Naive thymus-derived CD8-positive, alpha-beta T cell (primary cell): ENCODE measurements at places on chromosomes 6 and 20. TPM values are rescaled to one million over a fixed set of nuclear protein-coding genes. Genes with fewer than 3 reads are reported as not detected.

- peaks cover 21% of the 10 kb centered on the region for H3K27me3 ChIP-seq
- no peak for DNase-seq
- no peaks in the 10 kb centered on the region for H3K36me3 ChIP-seq
- no peaks in the 10 kb centered on the region for H3K4me1 ChIP-seq
- no peak overlapping the region for H3K27ac ChIP-seq
- no peak overlapping the region for H3K4me3 ChIP-seq
These were observed 167.0 kb upstream of the SASH1 start for GRCh38 chr6:148175550-148176188.

DNA sequence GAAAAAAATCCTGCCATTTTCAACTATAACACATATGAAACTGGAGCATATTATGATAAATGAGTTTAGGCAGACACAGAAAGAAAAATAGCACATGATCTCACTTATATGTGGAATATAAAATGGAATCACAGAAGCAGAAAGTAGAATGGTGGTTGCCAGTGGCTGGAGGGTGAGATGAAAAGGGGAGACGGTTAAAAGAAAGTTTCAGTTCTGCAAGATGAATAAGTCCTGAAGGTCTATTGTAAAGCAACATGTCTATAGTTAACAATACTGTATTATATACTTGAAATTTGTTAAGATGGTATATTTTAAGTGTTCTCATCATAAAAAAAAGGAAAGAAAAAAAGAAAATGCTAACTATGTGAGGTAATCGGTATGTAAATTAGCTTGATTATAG is 503.9 kb downstream of the EPHA7 start:
- H3K4me1 ChIP-seq, result no peaks in the 10 kb centered on the region
- H3K36me3 ChIP-seq, result no peaks in the 10 kb centered on the region
- DNase-seq, result no peak
- no peak overlapping the region for H3K4me3 ChIP-seq
- H3K27me3 ChIP-seq, result no peaks in the 10 kb centered on the region

DNA sequence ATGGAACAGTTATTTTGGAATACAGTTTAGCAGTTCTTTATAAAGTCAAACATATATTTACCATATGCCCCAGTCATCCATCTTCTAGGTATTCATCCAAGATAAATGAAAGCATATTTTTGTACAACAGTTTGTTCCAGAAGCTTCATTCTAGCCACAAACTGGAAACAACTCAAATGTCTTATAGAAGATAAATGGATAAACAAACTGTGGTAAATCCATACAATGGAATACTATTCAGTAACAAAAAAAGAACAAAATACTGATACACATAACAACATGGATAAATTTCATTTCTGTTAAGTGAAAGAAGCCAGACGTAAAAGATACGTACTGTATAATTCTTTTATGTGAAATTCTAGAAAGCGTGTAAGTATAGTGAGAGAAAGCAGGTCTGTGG is 167.0 kb upstream of the AHI1 start:
- H3K36me3 ChIP-seq, result no peaks in the 10 kb centered on the region
- no peak overlapping the region for H3K27ac ChIP-seq
- H3K27me3 ChIP-seq, result peaks cover 11% of the 10 kb centered on the region
- peaks cover 3% of the 10 kb centered on the region for H3K4me1 ChIP-seq
- DNase-seq, result no peak

DNA sequence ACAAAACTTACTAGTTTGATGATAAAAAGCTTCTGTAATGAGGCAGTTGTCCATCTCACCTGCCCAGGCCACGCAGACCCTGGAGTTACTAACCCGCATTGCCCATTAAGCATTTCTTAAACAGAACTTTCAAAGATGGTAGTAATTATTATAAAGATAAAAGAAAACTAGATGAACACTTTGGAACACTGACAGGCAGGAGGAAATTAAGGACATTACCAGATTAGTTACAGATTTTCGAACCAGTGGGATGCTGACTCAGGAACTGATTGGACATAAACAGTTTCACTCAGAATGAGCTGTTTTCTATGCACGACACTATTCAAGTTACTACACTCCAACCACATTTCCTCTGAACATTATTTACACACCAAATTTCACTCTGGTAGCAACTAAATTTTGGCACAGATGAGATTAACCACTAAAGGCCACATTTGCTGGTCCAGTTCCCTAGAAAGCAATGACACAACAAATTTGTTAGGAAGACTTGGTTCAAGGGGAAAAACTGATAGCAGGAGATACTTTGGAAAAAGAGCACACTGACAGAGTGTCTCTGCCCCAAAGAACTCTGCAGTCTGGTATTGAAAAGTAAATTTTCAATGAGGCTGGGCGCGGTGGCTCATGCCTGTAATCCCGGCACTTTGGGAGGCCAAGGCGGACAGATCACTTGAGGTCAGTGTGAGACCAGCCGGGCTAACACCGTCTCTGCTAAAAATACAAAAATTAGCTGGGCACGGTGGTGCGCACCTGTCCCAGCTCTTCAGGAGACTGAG is 3.0 kb downstream of the ROMO1 start:
- peaks cover 52% of the 10 kb centered on the region for H3K36me3 ChIP-seq
- H3K27me3 ChIP-seq, result no peaks in the 10 kb centered on the region
- peaks cover 41% of the 10 kb centered on the region for H3K4me1 ChIP-seq

- H3K36me3 ChIP-seq, result no peaks in the 10 kb centered on the region
- H3K4me1 ChIP-seq, result peaks cover 40% of the 10 kb centered on the region
- peak overlapping the region; percentile 38 for H3K4me3 ChIP-seq
- H3K27ac ChIP-seq, result no peak overlapping the region
- DNase-seq, result no peak
These were observed 56.1 kb upstream of the PRND start for GRCh38 chr20:4665591-4665990.

- H3K4me3 ChIP-seq, result no peak overlapping the region
- peaks cover 5% of the 10 kb centered on the region for H3K27me3 ChIP-seq
- H3K27ac ChIP-seq, result no peak overlapping the region
- no peaks in the 10 kb centered on the region for H3K4me1 ChIP-seq
- peaks cover 7% of the 10 kb centered on the region for H3K36me3 ChIP-seq
These were observed 297.9 kb upstream of the SOX4 start for GRCh38 chr6:21295506-21296240.

GRCh38 chr6:73579851-73580246 is 59.0 kb upstream of the EEF1A1 start:
- H3K27me3 ChIP-seq, result no peaks in the 10 kb centered on the region
- H3K36me3 ChIP-seq, result peaks cover 4% of the 10 kb centered on the region
- H3K4me3 ChIP-seq, result no peak overlapping the region
- DNase-seq, result no peak
- H3K4me1 ChIP-seq, result peaks cover 13% of the 10 kb centered on the region
- H3K27ac ChIP-seq, result peak overlapping the region; percentile 93

DNA sequence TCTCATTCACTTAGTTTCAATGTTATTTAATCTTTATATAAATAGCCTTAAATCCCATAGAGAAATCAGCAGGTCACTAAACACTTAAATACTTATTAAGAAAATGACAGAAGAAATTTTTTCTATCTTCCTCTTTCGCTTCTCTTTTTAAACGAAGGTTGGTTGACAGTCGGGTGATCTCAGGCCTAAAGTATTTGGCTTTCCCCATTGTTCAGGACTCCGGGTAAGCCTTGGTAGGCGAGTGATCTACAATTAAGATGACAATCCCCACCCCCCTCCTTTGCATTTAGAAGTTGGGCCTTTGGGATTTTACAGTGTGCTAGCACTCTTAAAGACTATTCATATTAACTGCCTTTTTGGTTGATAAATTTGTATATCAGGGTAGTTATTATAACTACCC is 19.7 kb upstream of the UTRN start:
- no peaks in the 10 kb centered on the region for H3K4me1 ChIP-seq
- no peaks in the 10 kb centered on the region for H3K27me3 ChIP-seq
- DNase-seq, result no peak
- H3K36me3 ChIP-seq, result peaks cover 4% of the 10 kb centered on the region
- no peak overlapping the region for H3K4me3 ChIP-seq
- H3K27ac ChIP-seq, result no peak overlapping the region

GRCh38 chr6:109236115-109237076 is 141.1 kb downstream of the CEP57L1 start:
- H3K4me1 ChIP-seq, result peaks cover 5% of the 10 kb centered on the region
- peak overlapping the region; percentile 54 for H3K27ac ChIP-seq
- no peaks in the 10 kb centered on the region for H3K36me3 ChIP-seq
- no peaks in the 10 kb centered on the region for H3K27me3 ChIP-seq
- DNase-seq, result no peak
- no peak overlapping the region for H3K4me3 ChIP-seq

- H3K36me3 ChIP-seq, result peaks cover 28% of the 10 kb centered on the region
- no peaks in the 10 kb centered on the region for H3K27me3 ChIP-seq
- peak overlapping the region; percentile 94 for H3K4me3 ChIP-seq
- peak overlapping the region; percentile 97 for H3K27ac ChIP-seq
- DNase-seq, result no peak
These were observed 605 bp downstream of the CDC5L start for GRCh38 chr6:44388135-44388487.

GRCh38 chr6:39493174-39493573 is 170.7 kb upstream of the KCNK16 start:
- DNase-seq, result no peak
- no peak overlapping the region for H3K27ac ChIP-seq
- H3K4me1 ChIP-seq, result no peaks in the 10 kb centered on the region
- no peaks in the 10 kb centered on the region for H3K36me3 ChIP-seq

GRCh38 chr6:26322645-26323482 is 42.1 kb upstream of the BTN3A2 start:
- H3K36me3 ChIP-seq, result no peaks in the 10 kb centered on the region
- peak overlapping the region; percentile 90 for H3K27ac ChIP-seq
- H3K4me1 ChIP-seq, result peaks cover 19% of the 10 kb centered on the region
- H3K27me3 ChIP-seq, result peaks cover 9% of the 10 kb centered on the region
- DNase-seq, result peak; percentile 78

- H3K36me3 ChIP-seq, result no peaks in the 10 kb centered on the region
- H3K27ac ChIP-seq, result no peak overlapping the region
- DNase-seq, result no peak
- peaks cover 4% of the 10 kb centered on the region for H3K27me3 ChIP-seq
These were observed 258.0 kb downstream of the HACE1 start for GRCh38 chr6:104601721-104602120.

GRCh38 chr6:84788689-84789088 is 24.3 kb upstream of the TBX18 start:
- no peak overlapping the region for H3K4me3 ChIP-seq
- peaks cover 7% of the 10 kb centered on the region for H3K27me3 ChIP-seq
- no peak overlapping the region for H3K27ac ChIP-seq
- no peaks in the 10 kb centered on the region for H3K4me1 ChIP-seq

GRCh38 chr6:137729866-137730629 is 137.0 kb upstream of the TNFAIP3 start:
- no peaks in the 10 kb centered on the region for H3K4me1 ChIP-seq
- no peak overlapping the region for H3K4me3 ChIP-seq
- H3K27me3 ChIP-seq, result peaks cover 5% of the 10 kb centered on the region
- no peaks in the 10 kb centered on the region for H3K36me3 ChIP-seq

- peak overlapping the region; percentile 92 for H3K27ac ChIP-seq
- H3K36me3 ChIP-seq, result peaks cover 44% of the 10 kb centered on the region
- no peak for DNase-seq
- no peaks in the 10 kb centered on the region for H3K27me3 ChIP-seq
- peaks cover 35% of the 10 kb centered on the region for H3K4me1 ChIP-seq
- H3K4me3 ChIP-seq, result peak overlapping the region; percentile 91
These were observed 560 bp downstream of the YTHDF1 start for GRCh38 chr20:63215101-63216040.

GRCh38 chr6:48199499-48199898 is 88.5 kb upstream of the PTCHD4 start:
- H3K36me3 ChIP-seq, result no peaks in the 10 kb centered on the region
- H3K27me3 ChIP-seq, result no peaks in the 10 kb centered on the region
- no peaks in the 10 kb centered on the region for H3K4me1 ChIP-seq

GRCh38 chr6:169213814-169214520 is 39.7 kb downstream of the THBS2 start:
- H3K4me3 ChIP-seq, result peak overlapping the region; percentile 2
- no peak for DNase-seq
- H3K27me3 ChIP-seq, result no peaks in the 10 kb centered on the region
- peaks cover 16% of the 10 kb centered on the region for H3K4me1 ChIP-seq

GRCh38 chr6:149160943-149161342 is 156.6 kb upstream of the TAB2 start:
- no peak overlapping the region for H3K4me3 ChIP-seq
- peaks cover 8% of the 10 kb centered on the region for H3K4me1 ChIP-seq
- no peaks in the 10 kb centered on the region for H3K27me3 ChIP-seq
- peaks cover 5% of the 10 kb centered on the region for H3K36me3 ChIP-seq
- no peak for DNase-seq
- H3K27ac ChIP-seq, result no peak overlapping the region

DNA sequence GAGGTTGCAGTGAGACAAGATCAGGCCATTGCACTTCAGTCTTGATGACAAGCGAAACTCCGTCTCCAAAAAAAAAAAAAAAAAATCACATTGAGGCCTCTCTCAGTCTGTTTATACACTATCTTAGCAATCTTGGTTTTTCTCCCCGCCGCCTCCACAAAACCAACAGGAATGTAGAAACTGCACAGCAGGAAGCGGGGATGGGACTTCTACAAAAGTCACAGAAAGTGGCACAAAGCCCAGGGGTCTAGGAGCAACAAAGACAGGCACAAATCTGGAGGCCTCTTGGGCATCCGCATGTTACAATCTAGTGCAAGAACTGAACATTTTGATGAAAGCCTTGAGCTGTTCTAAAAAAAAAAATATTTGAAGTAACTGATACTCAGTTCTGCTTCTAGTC is 48.6 kb downstream of the KDM1B start:
- no peaks in the 10 kb centered on the region for H3K4me1 ChIP-seq
- H3K27ac ChIP-seq, result no peak overlapping the region
- no peaks in the 10 kb centered on the region for H3K36me3 ChIP-seq
- no peaks in the 10 kb centered on the region for H3K27me3 ChIP-seq
- no peak overlapping the region for H3K4me3 ChIP-seq

GRCh38 chr6:170008294-170008785 is 256.9 kb downstream of the ERMARD start:
- no peak overlapping the region for H3K4me3 ChIP-seq
- H3K4me1 ChIP-seq, result peaks cover 8% of the 10 kb centered on the region
- H3K27me3 ChIP-seq, result peaks cover 11% of the 10 kb centered on the region
- DNase-seq, result no peak
- no peak overlapping the region for H3K27ac ChIP-seq

SPATS1 gene
- total RNA-seq, result not detected

C6orf118 gene
- not detected for total RNA-seq

ZNF391 gene
- 6.6 TPM for total RNA-seq

RTN4IP1 gene
- 9.8 TPM for total RNA-seq

C20orf141 gene
- not detected for total RNA-seq

PTK6 gene
- total RNA-seq, result 0.29 TPM

SLC22A16 gene
- total RNA-seq, result not detected

MAP7 gene
- not detected for total RNA-seq

RAET1L gene
- total RNA-seq, result not detected

RPS21 gene
- 3,205 TPM for total RNA-seq

TAAR1 gene
- not detected for total RNA-seq

TMEM200A gene
- total RNA-seq, result not detected

FRK gene
- 0.08 TPM for total RNA-seq

DDO gene
- total RNA-seq, result not detected

OLIG3 gene
- not detected for total RNA-seq
